ENCODE measurements at places on chromosomes 2 and 18.

- DNase-seq: no peak
These were observed 155.4 kb downstream of the ASB1 start for GRCh38 chr2:238582159-238582558.

GRCh38 chr18:12659904-12660605 lies 2.1 kb upstream of the SPIRE1 start:
- peak; percentile 44 for DNase-seq

DNA sequence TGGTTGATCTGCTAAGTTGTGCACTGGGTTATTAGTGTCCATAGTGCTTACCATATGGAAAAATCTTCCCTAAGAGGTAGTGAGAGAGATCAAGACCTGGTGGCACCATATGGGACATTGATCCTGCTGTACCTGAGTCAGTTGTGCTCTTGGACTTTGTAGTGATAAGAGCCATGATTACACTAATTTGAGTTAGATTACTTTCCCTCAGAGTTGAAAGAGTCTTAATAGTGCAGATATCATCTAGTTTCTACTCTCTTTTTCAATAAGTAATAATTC lies 114.2 kb downstream of the KCNE4 start:
- no peak for DNase-seq

- no peak for DNase-seq
These were observed 364.4 kb upstream of the GCFC2 start for GRCh38 chr2:76075126-76075525.

GRCh38 chr18:51278045-51278649 lies 80.7 kb upstream of the MEX3C start:
- no peak for DNase-seq

- no peak for DNase-seq
These were observed 70.9 kb downstream of the MTCL1 start for GRCh38 chr18:8776013-8776943.

- no peak for DNase-seq
These were observed 63.2 kb downstream of the ADI1 start for GRCh38 chr2:3456125-3456524.

DNA sequence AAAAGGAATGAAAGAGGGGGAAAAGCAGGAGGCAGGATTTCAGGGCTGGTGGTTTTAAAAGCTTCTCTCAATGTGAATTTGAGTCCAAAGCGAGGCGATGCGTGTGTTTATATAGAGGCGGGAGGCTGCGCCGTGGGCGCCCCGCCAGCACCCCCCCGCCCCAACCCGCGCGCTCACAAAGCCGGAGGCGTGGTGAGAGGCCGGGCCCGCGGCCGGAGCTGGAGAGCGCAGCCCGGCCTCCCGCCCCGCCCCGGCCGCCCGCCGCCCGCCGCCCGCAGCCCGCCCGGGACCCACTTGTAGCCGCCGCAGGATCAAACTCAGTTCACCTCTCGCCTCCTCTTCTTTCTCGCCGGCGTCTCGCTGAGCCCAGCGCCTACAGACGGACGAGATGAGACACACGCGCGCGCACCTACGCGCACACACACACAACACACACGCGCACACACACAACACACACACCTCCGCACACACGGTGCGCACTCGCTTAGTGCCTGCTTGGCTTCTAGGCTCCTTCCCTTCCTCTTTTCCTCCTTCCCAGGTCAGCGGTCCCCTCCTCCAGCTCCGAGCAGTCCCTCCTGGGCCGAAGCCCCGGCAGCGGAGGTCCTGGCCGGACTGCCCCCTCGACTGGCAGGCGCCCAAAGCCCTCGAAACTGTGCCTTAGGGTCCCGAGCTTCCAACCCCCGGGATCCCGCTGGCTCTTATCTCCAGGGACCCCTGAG lies 1.3 kb upstream of the CYP26B1 start:
- no peak for DNase-seq

DNA sequence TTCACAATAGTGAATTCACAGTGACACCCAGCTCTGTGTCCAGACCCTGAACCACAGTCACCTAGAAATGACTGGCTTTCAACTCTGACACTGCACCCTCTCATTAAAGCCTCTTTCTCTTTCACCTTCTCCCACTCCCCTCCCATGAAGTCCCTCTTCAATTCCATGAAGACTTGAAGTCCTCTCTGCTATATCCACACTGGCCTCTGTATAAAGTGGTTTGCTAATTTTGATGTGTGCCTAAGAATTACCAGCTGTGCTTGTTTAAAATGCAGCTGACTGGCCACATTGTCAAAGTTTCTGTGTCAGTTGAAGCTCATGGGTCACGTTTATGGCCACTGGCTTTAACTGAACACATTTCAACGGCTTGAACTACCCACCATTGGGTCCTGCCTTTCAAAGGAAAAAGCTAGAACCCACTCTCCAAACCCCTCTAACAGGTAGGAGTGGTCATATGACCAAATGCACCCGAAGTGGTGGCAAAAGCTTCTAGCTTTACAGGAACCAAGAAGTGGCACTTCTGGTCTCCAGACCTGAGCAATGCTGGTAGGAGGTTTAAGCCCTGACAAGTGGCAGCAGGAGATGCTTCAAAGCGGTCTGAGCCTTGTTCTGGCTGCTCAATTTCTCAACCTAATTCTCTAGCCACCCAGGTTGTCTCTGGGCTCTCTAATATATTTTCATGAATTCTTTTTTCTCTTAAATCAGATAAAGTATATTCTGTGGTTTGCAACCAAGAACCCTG lies 34.2 kb downstream of the B4GALT6 start:
- DNase-seq: no peak

DNA sequence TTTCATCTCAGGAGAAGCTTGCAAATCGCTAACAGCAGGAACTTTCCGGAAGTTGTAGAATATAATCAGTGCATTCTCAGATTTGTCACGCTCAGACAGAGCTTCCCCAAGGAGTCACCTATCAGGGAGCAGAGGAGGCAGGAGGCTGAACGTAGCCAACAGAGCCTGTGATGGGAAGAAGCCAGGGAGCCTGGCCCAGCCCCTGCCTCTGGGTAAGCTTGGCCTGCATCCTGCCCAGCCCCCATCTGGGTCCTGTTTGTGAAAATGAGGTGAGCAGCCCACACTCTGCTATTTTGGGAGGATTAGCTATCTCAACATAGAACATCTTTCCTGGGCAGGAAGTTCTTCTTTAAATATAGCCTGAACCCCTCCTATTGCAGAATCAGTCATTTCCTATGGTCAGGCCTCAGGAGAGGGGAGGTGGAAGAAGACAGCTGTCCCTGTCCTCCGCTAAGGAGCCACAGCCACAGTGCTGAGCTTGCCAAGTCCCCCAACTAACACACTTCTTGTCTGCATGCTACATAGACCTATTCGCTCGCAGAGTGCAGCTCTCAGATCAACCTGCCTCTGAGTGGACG lies 19.2 kb upstream of the PKDCC start:
- DNase-seq: no peak

DNA sequence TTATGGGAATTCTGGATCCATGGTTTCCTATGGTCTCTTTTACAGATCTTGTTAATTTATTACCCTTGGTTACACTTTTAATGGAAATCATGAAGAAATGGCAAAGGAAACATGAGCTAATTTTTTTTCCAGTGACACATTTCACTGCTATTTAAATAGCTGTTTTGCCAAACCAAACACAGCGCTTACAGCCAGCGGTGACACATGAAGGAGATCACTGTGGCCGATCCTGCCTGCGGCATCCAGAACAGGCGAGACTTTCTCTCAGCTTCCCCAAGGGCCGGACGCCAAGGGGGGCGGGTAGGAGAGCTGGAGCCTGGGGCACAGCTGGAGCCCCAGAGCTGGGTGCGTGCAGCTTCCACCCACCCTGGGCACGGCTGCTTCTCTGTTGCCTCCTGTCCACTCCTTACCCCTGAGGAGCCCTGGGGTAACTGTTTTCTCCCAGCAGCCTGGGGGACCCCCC lies 81.4 kb upstream of the PKDCC start:
- DNase-seq: peak; percentile 85

GRCh38 chr2:113214141-113214540 lies 40.4 kb downstream of the PSD4 start:
- DNase-seq: no peak

- DNase-seq: no peak
These were observed 659.0 kb upstream of the CDH7 start for GRCh38 chr18:65091744-65092329.

DNA sequence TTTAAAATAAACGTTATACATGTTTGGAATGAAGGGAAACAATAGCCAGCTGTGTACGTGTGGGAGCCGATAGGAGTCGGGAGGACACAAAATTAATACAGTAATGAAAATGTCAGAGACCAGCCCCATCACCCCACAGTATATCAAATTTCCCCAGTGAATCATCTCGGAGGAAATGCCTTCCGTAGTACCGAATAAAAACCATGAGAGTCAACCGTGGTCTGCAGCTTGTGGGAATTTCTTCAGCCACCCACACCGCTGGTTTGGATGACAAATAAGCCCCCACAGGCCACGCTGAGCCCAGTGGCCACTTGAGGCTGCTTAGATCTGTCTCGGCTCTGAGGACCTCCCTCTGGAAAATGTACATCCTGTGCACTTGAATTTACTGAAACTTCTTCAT lies 133.7 kb downstream of the COL6A3 start:
- DNase-seq: peak; percentile 84

DNA sequence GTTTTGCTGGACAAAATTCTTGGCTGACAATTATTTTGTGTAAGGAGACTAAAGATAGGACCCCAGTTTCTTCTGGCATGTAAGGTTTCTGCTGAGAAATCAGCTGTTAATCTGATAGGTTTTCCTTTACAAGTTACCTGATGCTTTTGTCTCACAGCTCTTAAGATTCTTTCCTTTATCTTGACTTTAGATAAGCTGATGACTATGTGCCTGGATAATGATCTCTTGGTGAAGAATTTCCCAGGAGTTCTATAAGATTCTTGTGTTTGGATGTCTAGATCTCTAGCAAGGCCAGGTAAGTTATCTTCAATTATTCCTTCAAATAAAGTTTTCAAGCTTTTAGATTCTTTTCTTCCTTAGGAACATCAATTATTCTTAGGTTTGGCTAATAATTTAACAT lies 534.8 kb upstream of the LRRTM4 start:
- DNase-seq: no peak

GRCh38 chr2:65630643-65631042 lies 198.2 kb upstream of the SPRED2 start:
- DNase-seq: no peak

DNA sequence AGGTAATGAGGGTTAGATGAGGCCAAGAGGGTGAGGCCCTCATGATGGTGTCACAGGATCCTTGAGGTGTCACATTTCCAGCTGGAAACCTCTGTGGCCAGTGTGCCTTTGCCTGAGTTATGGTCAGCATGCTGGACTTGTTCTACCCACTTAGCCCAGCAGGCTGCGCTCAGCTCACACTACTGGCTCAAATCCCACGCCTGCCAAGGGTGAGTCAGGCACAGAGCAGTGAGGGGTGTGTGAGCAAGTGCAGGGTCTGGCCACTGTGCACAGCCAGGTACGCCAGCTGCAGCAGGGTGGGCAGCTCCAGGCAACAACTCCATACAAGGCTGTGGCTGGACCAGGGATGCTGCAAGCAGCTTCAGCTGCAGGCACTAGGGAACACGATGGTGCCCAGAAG lies 616.6 kb upstream of the FSHR start:
- peak; percentile 18 for DNase-seq

DNA sequence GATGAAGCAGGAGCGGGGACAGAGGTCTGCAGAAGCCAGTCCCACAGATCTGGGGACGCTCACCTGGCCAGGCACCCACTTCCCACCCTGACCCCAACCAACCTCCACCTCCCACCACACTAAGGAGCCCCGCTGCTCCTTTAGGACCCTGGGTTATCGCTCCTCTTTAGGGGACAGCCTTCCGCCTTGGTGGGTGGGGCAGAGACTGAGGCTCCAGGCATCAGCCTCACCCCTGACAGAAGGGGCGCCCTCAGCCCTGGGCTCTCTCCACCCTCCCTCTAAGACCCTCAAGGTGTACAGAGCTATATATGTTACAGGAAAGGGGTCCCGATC lies 33.5 kb upstream of the SLC66A3 start:
- DNase-seq: no peak

GRCh38 chr18:60123031-60123430 lies 223.2 kb downstream of the PMAIP1 start:
- no peak for DNase-seq

DNA sequence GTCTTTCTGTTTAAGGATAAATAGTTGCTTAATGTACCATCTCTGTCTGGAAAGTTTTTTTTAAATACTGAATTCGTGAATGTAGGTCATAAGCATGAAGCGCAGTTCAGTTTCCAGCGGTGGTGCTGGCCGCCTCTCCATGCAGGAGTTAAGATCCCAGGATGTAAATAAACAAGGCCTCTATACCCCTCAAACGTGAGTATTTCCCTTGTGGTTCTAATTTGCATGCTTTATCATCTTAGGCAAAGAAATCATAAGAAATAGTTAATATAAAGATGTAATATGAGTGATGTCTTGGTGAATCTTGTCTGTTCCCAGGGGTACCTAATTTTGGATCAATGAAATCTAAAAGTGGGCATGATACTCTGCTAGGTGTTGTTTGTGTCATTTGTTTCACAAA lies 1.5 kb downstream of the NDC80 start:
- no peak for DNase-seq

- DNase-seq: no peak
These were observed 159.1 kb downstream of the GALNT1 start for GRCh38 chr18:35740656-35741055.

DNA sequence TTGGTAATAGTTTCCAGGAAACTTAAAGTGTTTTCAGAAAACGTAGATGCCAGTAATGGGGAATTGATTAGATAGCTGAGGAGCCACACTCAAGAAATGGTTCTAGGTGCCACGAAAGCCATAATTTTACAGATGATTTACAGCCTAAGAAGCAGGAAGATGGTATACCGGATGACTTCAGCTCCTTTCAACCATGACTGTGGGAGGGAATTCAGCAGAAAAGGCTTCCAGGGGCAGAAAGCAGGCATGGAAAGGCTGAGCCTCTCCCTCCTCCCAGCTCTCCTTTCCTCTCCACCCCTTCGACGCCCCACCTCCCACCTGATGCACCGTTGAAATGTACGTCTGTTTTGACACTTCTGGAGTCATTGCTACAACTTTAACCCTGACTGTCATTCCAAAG lies 68.6 kb upstream of the SMIM21 start:
- DNase-seq: peak; percentile 26

DNA sequence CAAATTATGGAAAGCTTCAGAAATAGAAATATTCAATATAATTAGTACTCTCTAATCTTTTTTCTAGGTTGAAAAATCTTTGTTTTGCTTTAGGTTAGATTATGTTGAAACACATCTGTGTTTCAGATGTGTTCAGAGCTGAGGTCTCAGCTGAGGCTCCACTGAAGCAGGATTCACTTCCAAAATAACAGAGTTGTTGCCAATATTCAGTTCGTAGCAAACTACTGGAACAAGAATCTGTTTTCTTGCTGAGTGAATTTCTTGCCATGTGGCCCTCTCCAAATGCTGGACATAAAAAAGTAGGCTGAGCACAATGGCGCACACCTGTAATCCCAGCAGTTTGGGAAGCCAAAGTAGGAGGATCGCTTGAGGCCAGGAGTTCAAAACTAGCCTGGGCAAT lies 8.7 kb downstream of the PHOSPHO2 start:
- DNase-seq: no peak

Measured in RCC 7860 (cell line).